Activated naive CD8-positive, alpha-beta T cell treated with anti-CD3 and anti-CD28 coated beads for 36 hours (primary cell): ENCODE measurements at places on chromosomes 2 and 18. TPM values are rescaled to one million over a fixed set of nuclear protein-coding genes. Genes with fewer than 3 reads are reported as not detected.

The TLX2 gene
- total RNA-seq: 0.12 TPM

The CYTIP gene
- total RNA-seq: 302 TPM

The CHRND gene
- not detected for total RNA-seq

GRCh38 chr2:20187331-20187730 lies 37.6 kb downstream of the SDC1 start:
- H3K36me3 ChIP-seq: no peaks in the 10 kb centered on the region
- DNase-seq: no peak
- H3K4me3 ChIP-seq: no peak overlapping the region
- no peaks in the 10 kb centered on the region for H3K4me1 ChIP-seq
- H3K27me3 ChIP-seq: peaks cover 11% of the 10 kb centered on the region

GRCh38 chr18:3852321-3852720 lies 402.3 kb downstream of the TGIF1 start:
- DNase-seq: no peak
- H3K27me3 ChIP-seq: peaks cover 4% of the 10 kb centered on the region
- no peak overlapping the region for H3K27ac ChIP-seq
- H3K4me1 ChIP-seq: no peaks in the 10 kb centered on the region
- H3K4me3 ChIP-seq: no peak overlapping the region

DNA sequence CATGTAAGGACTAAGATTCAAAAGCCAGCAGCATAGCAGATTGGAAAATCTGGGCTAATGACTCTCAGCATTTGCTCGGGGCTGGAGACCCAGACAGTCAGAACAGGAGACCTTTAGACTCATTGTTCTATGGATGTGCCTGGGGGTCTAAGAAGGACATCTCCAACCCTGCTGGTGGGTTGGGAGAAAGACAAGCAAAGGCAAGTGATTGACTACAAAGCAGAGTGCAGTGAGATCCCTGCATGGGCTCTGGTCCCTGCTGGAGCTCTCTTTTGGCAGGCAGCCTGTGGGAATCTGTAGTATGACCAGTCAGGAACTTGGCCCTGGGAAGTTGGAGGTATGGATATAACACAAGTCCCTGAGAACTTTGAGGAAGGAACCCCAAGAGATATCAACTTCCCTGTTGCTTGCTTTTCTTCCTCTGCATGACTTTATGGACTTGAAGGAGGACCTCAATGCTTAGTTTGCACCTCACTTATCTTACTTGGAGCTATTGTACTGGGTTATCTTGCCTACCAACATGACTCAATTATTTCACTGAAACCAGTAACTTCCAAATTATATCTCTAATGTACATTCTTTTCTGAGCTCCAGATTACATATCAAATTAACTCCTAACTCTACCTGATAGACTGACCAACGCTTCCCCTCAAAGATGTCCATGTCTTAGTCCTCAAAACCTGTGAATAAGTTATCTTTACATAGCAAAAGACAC lies 236.0 kb downstream of the CYRIA start:
- H3K36me3 ChIP-seq: no peaks in the 10 kb centered on the region
- H3K4me1 ChIP-seq: no peaks in the 10 kb centered on the region
- H3K27ac ChIP-seq: no peak overlapping the region
- no peak overlapping the region for H3K4me3 ChIP-seq

GRCh38 chr2:228986961-228987360 lies 284.1 kb downstream of the PID1 start:
- H3K27me3 ChIP-seq: no peaks in the 10 kb centered on the region
- no peak overlapping the region for H3K27ac ChIP-seq
- no peak overlapping the region for H3K4me3 ChIP-seq

DNA sequence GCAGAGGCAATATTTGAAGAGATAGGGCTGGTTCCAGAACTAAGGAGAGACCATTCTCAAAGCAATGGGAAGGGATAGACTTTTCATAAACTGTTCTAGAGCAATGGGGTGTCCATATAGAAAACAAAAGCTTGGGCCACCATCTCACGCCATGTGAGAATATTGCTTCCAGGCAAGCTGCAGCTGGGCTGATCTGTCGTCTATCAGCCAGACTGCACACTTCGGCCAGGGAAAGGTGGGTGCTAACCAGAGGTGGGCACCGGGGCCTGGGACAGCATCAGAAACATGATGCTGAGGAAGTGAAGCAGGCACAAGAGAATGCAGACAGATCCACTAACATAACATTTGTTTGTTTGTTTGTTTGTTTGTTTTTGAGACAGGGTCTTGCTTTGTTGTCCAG lies 43.7 kb downstream of the MYO7B start:
- H3K36me3 ChIP-seq: no peaks in the 10 kb centered on the region
- H3K27me3 ChIP-seq: no peaks in the 10 kb centered on the region
- DNase-seq: no peak
- peaks cover 10% of the 10 kb centered on the region for H3K4me1 ChIP-seq
- no peak overlapping the region for H3K4me3 ChIP-seq
- H3K27ac ChIP-seq: no peak overlapping the region

- H3K4me3 ChIP-seq: no peak overlapping the region
- no peak for DNase-seq
- no peak overlapping the region for H3K27ac ChIP-seq
- H3K27me3 ChIP-seq: peaks cover 5% of the 10 kb centered on the region
Measured at GRCh38 chr2:100645695-100646429, 83.1 kb downstream of the PDCL3 start.
